ENCODE measurements at places on chromosomes 16 and 17.

- DNase-seq, result no peak
Measured at GRCh38 chr16:3431779-3432219, 11.5 kb downstream of the ZNF597 start.

DNA sequence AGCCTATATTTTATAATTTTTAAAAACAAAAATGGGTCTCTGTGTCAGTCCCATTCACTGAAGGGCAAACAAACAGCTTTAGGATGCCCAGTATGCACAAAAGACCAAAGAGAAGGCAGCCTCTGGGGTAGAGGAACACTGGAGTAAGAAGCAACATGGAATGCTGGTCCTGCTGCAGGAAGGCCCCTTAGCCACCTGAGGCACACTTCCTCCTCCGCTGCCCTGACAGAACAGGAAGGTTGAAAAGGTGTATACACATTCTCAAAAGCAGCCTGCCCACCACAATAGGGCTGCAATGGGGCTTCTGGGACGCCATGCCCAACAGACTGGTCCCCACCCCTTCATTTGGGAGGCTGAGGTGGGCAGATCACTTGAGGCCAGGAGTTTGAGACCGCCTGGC, 19.5 kb downstream of the TOM1L2 start:
- DNase-seq, result no peak

GRCh38 chr17:1120596-1121441, 59.0 kb downstream of the ABR start:
- no peak for DNase-seq

DNA sequence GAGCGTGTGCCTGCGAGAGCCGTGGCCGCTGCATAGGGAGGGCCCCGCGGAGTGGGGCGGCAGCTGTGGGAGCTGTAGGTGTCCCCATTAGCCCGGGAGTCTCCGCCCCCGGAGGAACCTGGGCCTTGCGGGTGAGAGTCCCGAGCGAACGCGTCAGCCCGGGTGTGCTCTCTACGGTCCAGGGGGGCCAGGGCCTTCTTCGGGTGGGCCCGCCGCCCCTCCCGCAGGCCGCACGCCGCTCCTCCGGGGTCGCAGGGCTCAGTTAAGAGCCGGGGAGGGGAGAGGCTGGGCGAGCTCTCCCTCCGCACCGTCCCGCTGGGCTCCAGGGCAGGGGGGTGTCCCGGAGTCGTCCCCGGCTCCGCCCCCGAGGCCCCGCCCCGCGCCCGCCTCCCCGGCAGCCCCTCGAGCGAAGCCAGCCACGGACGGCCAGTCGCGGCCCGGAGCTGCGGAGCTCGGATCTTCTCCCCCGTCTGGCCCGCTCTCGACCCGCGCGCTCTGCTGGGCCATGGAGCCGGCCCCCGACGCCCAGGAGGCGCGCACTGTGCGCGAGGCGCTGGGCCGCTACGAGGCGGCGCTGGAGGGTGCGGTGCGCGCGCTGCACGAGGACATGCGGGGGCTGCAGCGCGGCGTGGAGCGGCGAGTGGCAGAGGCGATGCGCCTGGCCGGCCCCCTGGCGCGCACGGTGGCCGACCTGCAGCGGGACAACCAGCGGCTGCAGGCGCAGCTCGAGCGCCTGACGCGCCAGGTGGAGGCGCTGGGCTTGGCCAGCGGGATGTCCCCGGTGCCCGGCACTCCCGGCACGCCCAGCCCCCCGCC, at the start of gene SMTNL2:
Gene SMTNL2, plus strand, starts transcription at position 429 of the 816 bp plus-strand sequence. Its CDS starts 77 bp downstream, at position 506.
- no peak for DNase-seq

GRCh38 chr16:11389083-11389482, 43.8 kb downstream of the RMI2 start:
- no peak for DNase-seq

GRCh38 chr17:35192708-35193107, 1.5 kb downstream of the SLC35G3 start:
- no peak for DNase-seq

DNA sequence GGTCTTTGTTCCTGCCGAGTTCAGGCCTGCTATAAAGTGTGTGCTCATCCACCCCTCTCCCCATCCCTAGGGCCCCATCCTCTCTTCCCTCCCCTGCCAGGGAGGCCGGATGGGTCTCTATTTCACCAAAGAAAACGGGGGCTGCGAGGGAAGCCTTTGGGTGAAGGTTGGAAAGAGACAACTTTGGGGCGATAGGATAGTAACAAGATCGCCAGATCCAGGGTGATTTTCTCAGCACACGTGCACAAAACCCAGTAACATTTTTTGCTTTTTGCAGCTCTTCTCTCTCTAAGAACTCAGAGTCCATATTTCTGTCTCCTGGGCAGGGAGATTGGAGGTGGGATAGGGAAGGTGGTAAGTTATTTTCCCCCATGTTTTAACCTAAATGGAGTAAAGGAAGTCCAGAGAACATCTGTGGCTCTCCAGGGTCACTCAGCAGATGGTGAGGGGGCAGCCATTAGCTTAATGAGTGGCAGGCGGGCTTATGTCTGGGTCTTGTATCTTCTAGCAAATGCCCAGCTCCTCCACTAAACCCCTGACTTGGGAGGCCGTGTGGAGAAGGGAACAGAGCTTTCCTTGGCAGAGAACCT, 6.9 kb downstream of the CCR7 start:
- DNase-seq, result no peak

Data from dermis microvascular lymphatic vessel endothelial cell (primary cell).